NCI-H526 treated with DMSO at 0.1 percent for 48 hours (cell line): ENCODE measurements at places on chromosomes 3 and 15.

DNA sequence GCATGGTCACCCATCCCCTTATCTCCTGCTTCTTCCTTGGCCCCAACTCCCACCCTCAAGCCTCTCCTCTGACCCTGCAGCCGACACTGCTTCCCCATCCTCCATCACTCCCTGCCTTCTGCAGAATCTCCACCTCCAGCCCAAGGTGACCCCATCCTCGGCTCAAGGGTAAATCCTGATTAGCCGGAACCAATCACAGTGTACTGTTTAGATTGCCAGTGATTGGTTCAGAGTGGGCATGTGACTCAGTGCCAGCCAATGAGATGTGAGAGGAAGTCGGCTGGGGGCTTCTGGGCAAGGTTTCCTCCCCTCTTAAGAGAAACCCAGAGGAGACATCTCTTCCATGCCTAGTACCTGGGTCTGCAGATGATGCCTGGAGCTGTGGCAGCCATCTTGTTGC, 10.3 kb downstream of the CACNA2D2 start:
- DNase-seq, result no peak

DNA sequence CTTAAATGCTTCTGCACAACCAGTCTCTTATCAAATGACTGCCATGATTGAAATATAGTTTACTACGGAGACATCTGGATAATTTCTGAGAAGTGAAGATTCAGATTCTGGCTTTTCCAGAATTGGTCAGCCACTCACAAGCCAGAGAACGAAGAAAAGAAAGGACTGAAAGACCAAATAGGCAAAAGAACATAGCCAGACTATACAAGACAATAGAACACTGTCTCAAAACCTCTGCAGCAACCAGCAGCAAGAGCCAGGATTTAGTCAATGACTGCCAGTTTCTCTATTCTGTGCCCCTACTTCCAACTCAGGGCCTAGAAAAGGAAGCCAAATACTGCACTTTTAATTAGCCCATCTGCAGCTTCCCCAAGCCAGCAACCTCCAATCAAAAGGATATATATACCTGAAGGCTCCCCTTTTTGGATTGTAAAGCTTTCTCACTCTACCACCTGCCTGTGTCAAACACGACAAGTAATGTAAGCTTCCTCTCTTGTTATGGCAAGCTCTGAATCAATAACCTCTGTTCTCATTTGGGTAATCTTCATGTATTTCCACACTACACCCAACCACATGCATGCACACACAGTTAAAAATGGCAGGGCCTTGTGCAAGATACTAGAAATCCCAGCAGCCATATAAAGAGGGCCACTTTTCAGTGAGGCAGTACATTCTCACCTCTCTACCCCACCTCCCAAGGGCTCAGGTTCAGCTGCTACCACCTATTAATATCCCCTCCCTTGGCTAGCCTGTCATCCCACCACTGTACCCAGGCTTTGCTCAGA, 97.1 kb downstream of the ERC2 start:
- DNase-seq, result no peak

- no peak for DNase-seq
Observed at GRCh38 chr3:89372456-89372855, 265.0 kb downstream of the EPHA3 start.

DNA sequence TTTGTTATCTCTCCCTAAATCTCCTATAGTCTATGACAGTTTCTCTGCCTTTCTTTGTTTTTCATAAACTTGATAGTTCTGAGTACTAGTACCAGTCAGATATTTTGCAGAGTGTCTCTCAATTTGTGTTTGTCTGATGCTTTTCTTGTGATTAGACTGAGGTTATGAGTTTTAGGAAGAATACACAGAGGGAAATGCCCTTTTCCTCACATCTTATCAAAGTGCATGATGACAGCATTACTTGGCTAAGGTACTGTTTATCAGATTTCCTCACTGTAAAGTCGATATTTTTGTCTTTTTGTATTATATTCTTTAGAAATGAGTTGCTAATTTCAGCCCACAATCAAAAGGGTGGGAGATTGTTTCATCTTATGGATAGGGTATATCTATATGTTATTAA, 45.6 kb downstream of the GLCE start:
- DNase-seq, result no peak

DNA sequence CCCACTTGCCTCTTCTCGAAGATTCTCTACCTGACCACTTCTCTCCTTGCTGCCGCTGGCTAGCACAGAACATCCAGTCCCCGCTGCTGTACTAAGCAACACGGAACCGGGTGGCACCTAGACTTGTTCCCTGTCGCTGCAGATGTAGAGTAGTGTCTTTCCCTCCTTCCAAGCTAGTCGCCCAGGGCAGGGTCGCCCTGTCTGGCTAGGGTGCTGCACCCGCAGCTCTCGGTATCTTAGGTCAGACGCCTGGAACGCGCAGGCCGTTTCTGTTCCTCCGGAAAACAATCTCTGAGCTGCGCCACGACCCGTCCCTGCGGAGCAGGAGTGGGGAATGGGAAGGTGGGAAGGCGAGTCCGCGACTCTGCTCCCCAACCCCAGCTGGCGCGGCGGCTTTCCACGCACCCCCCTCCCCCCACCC, 758 bp upstream of the SNX33 start:
- DNase-seq, result no peak

DNA sequence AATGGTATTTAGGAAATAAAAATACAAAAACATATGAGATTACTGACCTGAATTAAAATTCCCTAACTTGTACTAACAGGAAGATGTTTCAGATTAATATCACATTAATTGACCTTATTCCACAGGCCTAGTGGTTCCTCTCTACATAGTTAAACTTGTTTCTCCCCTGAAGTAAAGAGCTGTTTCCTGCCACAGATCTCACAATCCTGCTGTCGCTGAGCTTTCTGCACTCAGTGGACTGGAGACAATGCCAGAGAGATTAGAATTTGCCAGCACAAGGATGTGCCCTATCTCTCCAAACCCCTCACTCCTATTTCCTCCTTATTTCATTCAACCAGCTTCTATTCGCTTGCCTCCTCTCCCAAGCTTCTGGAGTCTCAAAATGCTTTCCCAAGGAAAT, 130.6 kb downstream of the CTNNB1 start:
- DNase-seq, result no peak

- no peak for DNase-seq
Observed at GRCh38 chr15:66864871-66865281, 162.8 kb downstream of the SMAD6 start.

- no peak for DNase-seq
Observed at GRCh38 chr3:88678747-88679146, 428.7 kb upstream of the EPHA3 start.

GRCh38 chr15:60859996-60860494, 369.1 kb downstream of the RORA start:
- no peak for DNase-seq

- DNase-seq, result no peak
Observed at GRCh38 chr3:182413061-182413460, 380.2 kb upstream of the ATP11B start.

DNA sequence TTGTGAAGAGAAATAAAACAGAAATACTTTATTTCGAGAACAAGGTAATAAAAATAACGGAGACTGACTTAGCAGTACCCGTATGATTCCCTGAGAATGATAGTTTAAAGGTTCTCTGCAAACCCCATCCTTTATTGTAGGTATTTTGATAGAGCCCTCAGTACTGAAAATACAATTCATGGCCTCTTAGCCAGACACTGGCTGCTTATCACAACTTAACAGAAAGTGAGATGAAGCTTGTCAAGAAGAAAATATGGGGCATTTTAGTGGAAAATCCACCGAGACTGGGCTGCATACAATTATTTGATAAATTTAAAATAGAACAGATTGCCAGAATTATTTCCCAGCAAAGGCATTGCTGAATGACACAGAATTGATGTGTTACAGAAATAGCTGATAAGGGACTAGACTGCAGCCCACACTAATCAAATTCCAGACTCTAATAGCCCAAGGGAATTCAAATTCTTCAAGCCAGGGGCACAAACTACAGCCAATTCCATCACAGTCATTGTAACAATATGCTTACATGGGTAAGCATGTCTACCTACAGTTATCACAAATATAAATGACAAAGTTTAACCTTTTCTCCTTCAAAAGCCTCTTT, 521.9 kb downstream of the PLOD2 start:
- DNase-seq, result no peak

DNA sequence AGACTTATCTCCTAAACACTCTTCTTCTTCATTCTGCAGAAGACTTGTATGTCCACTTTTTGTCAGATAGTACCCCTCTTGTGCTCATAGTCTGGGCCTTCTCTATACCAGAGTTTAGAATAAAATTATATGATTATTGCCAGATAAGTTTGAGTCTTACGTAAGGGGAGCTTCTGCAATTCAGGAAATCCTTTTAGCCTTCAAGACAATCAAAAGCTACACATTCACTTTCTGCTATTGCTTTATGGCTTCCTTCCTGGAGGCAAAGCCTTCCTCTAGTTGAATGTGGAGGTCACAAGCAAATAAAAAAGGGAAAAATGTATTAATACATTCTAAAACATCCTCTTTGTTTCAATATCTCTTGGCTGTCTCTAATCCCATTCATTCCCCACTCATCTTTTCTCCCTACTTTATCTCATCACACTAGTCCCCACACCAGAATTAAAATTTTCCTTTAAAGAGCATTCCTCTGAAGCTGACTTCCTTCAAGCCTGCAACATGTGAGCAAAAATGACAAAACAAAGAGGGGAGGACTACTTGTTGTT, 186.8 kb downstream of the CPNE4 start:
- DNase-seq, result no peak

DNA sequence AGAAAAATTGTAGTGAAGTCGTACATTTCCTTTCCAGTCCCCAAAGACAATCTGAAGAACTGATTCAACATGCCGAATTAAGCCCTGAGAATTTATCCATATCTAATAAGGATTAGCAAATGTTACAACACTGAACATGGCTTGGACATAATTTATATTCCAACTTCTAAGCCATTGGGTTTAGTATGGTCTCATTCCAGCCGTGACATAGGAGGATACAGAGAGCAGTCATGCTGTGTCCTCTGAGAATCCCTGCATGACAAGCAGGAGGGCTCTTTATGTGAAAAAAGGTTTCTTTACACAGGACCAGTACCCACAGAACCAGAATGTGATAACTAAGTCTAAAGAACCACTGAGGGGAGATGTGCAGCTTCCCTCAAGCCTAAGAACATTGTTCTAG, 231.9 kb upstream of the WNT5A start:
- no peak for DNase-seq

GRCh38 chr3:120410541-120410940, 40.3 kb downstream of the FSTL1 start:
- DNase-seq, result no peak

DNA sequence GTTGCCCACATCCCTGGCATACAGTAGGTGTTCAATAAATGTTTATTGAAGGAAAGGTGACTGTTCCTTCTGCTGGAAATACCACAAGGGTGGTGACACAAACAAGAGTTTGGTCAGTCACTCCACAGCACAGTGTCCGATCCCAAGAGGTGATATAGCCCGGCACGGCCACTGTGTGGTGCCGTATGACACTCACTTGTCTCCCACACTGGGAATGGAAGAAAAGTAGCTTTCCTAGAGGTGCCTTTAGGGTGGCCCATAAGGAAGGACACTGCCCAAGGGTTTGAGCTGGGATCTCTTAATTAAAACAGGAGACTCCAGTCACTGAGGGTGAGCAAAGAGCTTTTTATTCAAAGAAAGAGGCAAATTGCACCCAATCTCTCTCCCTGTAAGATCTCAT, 40.5 kb downstream of the TGM4 start:
- DNase-seq, result no peak

- no peak for DNase-seq
Observed at GRCh38 chr3:54547051-54547450, 380.8 kb downstream of the LRTM1 start.

DNA sequence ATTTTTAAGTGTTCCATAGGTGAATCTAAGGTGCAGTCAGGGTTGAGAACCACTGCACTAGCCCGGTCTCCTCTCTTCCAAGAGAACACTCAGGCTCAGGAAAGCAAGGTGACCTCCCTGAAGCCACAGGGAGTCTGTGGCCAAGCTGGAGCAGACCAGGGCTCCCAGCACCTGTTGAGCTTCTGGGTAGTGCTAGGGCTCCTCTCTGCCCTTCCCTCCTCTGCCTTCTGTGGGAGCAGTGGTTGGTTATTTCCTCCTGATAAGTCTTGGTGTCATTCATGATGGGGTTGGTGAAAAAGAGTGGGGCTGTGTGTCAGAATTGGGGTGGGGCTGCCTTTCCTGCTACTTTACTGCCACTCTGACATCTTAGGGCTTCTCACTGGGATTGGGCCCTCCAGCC, 163.1 kb upstream of the UMPS start:
- no peak for DNase-seq

DNA sequence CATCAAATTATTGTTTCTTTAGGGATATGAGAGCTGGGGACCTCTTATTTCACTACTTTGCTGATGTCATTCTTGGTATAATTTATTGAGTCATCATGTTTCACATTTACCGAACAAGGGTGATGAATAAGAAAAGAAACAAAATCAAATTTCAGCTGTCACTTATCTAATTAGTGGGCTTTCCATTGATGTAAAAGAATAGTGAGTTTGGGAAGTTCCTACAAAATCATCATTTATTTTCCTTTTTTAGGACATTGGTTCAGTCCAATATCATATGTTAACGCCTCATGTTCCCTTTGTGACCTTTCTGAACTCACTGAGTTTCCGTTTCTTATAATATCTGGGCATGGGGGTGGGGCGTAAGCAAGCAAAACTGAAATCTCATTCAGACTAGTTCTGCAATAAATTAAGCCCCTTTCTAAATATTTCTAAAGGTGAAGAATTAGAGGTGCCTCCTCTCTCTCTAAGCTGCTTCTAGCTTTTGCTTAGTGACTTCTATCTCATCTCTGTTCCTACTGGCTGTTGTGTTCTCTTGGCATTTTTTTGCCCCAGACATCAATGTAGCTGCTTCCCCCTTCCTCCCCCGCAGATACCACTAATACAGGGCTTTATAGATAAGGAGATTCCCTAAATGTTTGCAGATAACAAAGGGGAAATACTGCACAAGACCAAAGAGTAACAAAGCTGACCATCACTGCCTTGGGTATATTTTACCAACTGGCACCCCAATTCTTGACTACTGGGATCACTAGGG, 238.0 kb upstream of the CTNNB1 start:
- DNase-seq, result no peak

- DNase-seq, result no peak
Observed at GRCh38 chr3:194673761-194674160, 1.8 kb upstream of the LSG1 start.

DNA sequence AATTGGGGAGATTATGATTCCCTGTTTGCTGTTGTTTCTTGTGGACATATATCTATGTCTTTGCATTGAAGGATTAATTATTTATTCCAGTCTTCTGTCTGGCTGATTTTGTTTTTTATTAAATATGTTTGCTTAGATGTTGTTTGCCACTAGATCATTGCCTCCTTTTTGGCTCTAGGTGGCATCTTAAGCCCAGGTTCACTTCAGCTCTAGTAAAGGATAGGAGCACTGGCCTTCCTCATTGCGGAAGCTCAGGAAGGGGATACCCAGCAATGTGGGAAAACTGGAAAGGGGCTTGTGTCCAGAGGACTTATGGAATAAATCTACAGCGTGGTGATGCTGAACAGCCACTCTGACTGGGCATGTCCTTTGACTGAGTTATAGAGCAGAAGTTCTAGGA, 821.6 kb downstream of the PDCD6IP start:
- no peak for DNase-seq

GRCh38 chr15:78174401-78174800, 25.2 kb downstream of the IDH3A start:
- DNase-seq, result no peak

GRCh38 chr3:136804141-136804540, 14.8 kb upstream of the SLC35G2 start:
- DNase-seq, result no peak
